ENCODE measurements at places on chromosomes 12 and 14.

DNA sequence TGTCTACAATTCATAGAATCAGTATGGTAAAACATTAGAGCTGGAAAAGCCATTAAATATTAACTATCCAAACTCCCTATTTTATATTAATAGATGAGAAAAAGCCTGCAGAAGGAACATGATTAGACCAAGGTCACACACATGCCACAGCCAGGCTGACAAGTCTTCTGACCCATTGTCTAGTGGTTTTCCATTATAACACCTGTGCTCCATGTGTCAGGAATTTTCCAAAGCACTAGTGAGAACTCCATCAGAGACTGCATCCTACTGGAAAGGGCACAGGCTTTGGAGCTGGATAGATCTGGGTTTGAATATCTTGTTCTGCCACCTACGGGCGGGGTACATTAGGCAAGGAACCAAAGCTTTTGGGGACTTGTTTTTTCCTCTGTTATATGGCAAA is 325.5 kb downstream of the RAD51B start:
- no peak for DNase-seq

DNA sequence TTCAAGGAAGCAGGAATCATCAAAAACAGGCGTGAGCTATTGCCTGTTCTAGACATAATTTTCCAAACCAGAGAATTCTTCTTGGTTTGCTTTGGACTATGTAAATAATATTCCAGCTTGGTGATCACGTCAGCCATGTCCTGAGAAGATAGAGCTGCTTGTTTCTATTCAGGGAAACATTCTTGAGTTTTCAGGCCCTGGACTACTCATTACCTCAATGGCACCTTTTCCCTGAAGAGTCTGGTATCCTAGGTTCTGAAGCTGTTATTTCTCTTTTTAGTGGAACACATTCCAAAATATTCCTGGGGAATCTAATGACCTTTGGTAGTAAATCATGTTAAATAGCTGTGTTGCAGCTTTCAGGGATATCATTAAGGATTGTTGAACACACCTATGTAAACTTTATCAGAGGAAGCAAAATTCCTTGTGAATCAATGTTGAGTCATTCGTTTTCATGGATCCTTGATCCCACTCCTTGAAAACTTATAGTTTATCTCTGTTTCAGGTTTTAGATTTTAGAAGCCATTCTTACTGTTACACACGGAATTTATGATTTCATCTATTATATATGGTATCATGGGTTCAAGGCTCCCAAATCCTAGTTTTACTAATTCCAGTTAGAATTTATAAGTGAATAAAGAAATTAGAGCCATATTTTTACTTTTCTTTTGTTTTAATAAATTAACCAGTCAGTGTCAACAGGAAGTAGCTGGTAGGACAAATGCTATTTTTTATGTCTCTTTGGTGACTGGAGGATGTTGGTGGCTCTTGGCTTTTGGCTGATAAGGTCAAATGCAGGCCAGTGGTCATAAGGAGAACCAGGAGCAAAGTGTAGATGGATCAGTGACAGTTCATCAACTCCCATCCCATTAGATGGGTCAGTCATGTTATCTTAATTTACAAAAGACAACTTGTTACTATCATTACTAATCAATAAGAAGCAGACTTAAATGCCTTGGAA is 380.1 kb downstream of the ZFP36L1 start:
- DNase-seq = no peak

DNA sequence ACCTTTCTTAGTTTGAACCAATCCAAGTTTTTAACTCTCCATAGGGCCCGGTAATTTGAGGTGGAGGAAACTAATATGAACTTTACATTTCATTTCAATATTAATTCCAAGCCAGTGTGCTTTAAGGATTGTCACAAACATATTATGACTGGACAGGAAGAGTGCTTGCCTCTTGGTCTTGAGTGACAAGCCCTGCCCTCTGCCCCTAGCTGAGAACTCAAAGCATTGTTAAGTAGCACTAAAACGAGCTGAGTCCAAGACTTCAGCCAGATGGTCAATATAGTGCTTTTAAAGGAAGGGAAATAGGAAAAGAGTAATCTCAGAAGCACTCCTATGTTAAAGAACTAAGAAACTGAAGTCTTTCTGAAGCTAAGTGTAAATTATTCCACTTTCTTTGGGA is 17.1 kb downstream of the TRMT5 start:
- DNase-seq = no peak

GRCh38 chr14:22593189-22593588 is 4.2 kb upstream of the DAD1 start:
- no peak for DNase-seq

DNA sequence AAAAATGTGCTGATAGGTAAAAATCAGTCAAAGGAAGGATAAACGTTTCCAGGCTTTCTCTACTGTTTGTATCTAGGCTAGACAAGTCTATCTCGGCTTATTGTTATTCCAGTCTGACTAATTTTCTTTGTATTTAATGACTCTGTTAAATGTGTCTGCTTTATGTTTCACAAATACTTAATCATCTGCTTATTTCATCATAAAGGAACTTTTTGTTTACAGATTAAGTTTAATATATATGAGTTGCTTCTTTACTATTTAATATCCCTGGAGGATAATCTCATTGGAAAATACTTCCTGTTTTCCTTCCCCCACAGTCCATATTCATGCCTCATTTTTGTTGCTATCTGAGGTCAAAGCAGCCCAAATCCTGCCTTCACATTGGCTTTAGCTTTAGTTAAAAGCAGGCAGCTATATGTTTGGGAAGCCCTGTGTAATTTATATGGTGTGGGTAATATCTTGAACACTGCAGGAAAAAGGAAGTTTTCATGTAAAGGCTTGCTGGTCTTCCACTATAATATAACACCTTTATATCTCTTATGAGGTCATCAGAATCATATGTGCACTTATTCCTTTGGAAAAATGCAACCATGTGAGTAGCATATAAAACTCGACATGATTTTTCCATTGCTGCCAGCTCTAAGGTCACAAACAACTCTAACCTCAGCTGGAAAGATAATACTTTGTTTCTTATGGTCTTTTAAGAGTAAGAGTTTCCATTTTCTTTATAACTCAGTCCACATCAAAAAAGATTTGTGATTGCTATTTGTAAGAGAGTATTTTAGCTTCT is 76.8 kb downstream of the ALX1 start:
- no peak for DNase-seq

DNA sequence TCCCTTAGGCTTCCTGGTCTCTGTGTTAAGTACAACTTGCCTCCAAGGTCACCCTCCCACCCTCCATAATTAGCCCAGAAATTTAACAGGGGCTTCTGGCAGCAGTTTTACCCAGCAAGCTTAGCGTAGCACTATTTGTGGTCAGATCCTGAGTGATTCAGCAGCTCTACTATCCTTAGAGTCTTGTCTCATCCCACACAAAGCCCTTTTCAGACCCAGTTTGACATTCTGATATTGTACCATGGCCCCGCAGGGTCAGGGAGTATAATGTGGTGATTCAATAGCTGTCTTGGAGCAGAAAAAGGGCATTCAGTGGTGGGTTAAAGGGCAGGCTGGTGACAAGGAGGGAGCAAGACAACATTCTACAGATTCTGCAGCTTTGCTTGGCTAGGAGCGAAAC is 153.8 kb upstream of the DDHD1 start:
- DNase-seq = no peak

DNA sequence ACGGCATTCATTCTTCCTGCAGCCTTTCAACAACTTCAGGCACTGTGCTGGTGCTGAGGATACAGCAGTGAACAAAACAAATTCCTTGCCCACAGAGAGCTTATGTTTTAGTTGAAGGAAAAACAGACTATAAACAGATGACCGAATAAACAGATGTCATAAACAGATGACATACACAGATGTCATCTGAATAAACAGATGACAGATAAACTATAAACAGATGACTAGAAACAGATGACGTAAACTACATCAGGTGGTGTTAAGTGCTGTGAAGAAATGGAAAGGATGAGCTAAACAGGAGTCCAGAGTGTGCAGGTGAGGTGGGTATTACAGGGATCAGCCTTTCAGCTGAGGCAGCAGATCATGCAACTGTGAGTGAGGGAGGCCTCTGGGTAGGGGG is 80.9 kb downstream of the FAR2 start:
- no peak for DNase-seq

- no peak for DNase-seq
These were observed 49.2 kb upstream of the DICER1 start for GRCh38 chr14:95206534-95206933.

- DNase-seq = no peak
These were observed 10.1 kb downstream of the PCNX4 start for GRCh38 chr14:60101786-60102185.

GRCh38 chr14:58491593-58491992 is 64.1 kb downstream of the KIAA0586 start:
- no peak for DNase-seq

GRCh38 chr14:99899578-99900178 is 106.5 kb downstream of the EML1 start:
- DNase-seq = no peak

GRCh38 chr14:73665130-73665529 is 20.3 kb downstream of the DNAL1 start:
- DNase-seq = no peak

DNA sequence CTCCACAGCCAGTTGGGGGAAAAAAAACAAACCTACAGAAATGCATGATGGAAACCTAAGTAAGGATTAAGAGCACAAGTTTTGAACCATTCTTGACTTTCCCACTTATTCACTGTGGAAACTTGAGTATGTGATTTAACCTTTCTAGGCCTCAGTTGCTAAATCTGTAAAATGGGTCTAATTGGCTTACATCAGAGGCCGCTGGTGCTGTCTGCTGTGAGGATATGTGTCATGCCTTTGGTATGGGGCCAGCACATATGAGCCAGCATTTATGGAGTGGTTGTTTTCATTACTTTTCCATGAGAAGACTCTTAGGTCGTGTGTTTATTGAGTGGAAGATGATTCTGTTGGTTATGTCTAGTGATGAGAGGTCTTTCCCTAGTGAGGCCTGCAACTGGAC is 102.4 kb downstream of the ESR2 start:
- DNase-seq = no peak

DNA sequence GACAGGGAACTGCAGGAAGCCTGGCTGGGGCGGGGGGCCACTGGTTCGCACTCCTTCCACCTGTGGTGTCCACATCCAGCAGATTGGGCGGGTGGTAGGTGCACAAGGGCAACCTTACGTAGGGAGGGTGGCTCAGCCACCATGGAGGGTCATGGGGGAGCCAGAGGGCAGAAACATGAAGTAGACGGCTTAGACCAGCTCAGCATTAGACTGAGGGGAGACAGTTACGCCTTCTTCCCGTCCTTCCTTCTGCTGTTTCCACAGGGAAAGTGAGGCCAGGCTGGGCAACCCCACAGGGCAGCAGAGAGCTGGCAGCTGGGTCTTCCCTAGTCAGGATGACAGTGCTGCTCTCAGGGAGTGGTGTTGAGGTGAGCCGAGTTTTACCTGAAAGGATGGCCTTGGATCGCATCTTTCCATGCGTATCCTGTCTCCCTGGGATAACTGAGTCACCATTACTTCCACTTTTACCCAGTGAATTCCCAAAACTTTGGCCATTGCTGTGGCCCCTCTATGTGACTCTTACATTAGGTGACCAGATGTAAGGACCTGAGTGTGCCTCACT is 170.0 kb upstream of the GZMB start:
- DNase-seq = no peak

DNA sequence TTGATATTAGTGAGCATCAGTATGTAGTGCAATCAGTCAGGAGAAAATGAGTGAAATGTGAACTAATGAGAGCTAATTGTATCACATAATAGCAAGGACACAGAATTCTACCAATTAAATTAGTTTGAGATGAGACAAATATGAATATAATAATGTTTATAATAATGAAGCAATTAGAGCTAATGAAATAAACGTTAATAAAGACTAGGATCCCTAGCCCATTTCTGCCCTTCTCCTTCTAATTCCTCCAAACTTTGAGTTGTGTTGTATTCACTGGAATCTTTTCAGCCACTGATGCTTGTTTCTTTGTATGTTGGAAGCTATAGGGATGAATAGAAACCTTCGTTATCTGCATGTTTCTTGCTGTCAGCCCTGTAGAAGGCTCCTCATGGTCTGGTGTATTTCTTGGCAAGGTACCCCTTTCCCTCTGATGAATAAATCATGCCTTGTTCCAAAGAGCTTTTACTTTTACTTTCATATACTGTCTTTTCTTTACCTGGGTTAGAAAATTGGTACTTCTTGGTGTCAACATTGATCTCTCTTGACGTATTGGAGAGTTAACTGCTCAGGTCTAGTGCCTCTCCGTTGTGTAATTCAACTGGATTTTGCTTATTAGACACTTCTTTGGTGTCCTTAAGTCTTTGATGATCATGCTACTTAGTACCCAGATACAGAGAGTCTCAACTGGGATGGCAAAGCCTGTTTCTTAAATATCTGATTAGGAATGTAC is 154.8 kb downstream of the PTCSC3 start:
- DNase-seq = no peak

GRCh38 chr14:91036741-91037469 is 23.5 kb downstream of the RPS6KA5 start:
- DNase-seq = no peak

All from D721Med (cell line).